Stimulated activated CD4-positive, alpha-beta T cell treated with anti-CD3 and anti-CD28 coated beads, Interleukin-2, amount 100 ng/mL, for 24 hours (primary cell): ENCODE measurements at places on chromosomes 16 and 17.

DNA sequence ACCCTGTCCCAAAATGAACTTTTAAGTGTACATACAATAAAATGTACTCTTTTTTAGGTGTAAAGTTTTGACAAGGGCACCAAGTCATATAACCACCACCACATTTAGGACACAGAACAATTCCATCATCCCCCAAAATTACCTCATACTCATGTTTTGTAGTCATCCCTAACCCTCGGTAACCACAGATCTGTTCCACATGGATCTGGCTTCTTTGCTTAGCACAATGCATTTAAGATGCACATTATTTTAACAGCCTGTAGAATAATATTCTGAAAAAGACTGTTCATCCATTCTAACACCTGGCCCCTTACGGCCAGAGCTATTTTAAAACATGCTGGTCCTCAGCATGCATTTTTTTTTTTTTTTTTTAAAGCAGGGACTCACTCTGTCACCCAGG, 25.2 kb upstream of the CFAP20 start:
- DNase-seq: no peak

- no peak for DNase-seq
Observed at GRCh38 chr16:88948781-88949490, 28.1 kb downstream of the CBFA2T3 start.

DNA sequence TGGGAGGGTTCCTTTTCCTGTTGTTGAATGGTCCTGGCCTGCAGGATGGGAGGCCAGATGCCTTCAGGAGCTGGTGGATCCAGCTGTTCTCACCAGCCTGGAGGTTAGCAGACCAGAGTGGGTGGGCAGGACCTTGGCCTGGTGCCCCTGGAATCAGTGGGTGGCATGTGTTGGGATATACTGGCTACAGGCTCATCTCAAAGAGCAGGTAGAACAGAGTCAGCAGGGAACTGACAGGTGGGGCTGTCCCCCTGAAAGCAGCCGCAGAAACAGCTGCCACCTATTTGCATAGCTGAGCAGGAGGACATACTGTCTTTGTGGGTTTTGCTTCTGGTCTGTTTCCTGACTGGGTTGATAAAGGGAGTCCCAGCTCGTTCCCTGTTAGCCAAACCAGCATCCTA, 144.1 kb downstream of the RAB11FIP4 start:
- DNase-seq: peak; percentile 31

DNA sequence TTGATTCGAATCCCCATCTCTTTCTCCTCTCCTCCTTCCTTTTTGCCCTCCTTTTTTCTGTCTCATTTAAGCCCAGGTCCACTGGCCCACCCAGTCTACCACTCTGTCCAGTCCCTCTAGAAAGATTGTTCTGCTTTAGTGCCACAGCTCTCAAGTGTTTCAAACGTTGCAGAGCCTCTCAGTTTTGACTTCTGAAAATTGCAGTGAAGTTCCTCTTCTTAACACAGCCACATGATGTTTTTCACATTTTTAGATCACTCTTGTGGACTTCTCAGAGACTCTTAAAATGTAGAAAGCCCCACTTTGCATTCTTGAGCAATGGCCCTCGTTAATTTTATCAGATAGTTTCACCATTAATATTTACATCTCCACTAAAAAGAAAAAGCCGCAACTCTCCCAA, 253.1 kb downstream of the HAPSTR1 start:
- DNase-seq: no peak

DNA sequence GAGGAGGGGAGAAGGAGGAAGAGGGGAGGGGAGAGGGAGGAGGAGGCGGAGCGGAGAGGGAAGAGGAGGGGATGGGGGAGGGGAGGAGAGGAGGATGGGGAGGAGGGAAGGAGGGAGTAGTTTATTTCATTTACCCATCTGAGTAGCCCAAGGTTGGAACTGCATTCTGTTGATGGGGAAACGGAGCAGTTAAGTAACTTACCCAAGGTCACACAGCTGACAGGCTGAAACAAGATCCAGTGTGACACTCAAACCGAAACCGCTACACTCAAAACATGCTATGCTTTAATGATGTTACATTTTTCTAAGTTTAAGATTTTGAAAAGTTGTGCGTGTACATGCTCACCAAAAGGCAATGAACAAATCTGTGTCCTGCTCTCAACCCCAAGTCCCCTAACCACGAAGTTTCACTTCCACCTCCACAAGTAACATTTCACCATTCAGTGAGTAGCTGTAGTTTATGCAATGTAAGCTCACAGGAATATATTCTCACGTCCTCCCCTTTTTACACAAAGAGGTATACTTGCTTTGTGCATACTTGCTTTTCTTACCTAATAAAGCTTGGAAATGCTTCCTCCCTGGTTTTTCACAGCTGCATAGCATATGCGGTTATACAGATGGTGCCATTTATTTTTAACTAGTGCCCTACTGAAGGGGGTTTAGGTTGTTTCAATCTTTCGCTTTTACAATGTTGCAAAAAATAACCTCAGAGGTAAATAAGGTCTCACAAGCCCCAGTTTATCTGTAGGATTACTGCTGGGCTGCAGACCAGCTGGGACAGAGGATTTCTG, 275.3 kb downstream of the PARN start:
- DNase-seq: peak; percentile 20

DNA sequence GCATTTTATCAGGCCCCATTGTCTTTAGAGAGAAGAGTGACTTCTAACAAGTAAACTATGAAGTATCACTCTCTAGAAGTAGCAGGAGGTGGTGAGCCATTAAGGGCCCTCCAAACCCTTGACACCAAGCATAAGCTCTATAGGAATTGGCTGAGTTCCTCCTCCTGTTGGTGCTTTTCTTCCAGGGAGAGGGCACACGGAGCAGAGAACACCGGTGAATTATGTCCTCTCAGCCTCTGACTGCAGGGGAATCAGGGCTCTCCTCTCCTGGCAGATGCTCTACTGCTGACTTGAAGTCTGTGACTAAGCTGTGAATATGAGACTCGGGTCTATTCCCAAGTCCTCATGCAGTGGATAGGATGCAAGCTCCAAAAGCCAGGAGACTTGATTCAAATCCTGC, 32.3 kb downstream of the CHD9 start:
- DNase-seq: no peak

GRCh38 chr16:24853169-24853824, 7.5 kb downstream of the SLC5A11 start:
- DNase-seq: no peak

DNA sequence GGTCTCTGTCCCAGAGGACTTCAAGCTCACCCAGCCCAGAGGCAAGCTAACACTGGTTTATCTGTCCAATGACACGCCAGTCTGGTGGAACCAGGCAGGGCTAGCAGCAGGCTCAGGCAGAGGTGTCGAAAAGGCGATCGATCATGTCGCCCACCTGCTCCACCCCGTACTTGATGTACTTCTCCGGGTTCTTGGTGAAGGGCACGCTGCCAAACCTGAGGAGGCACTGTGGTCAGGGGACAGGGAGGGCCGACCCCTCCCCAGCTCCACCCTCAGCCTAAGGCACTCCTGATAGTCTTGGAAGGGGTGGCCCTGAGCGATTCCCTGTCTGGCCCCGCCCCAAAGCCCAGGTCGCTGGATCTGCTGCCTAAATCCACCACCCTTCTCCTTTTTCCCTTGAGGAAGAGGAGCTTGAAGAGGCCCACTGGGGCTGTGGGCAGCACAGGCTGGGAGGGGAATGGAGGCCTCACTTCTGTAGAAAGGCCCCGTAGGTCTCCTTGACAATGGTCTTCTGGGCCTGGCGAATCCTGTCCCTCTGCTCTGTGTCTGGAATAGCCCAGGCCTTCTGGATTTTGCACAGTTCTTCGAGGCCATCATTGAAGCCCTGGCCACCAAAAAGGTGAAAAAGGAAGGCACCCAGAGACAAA, 4.7 kb downstream of the ZACN start:
- DNase-seq: no peak

DNA sequence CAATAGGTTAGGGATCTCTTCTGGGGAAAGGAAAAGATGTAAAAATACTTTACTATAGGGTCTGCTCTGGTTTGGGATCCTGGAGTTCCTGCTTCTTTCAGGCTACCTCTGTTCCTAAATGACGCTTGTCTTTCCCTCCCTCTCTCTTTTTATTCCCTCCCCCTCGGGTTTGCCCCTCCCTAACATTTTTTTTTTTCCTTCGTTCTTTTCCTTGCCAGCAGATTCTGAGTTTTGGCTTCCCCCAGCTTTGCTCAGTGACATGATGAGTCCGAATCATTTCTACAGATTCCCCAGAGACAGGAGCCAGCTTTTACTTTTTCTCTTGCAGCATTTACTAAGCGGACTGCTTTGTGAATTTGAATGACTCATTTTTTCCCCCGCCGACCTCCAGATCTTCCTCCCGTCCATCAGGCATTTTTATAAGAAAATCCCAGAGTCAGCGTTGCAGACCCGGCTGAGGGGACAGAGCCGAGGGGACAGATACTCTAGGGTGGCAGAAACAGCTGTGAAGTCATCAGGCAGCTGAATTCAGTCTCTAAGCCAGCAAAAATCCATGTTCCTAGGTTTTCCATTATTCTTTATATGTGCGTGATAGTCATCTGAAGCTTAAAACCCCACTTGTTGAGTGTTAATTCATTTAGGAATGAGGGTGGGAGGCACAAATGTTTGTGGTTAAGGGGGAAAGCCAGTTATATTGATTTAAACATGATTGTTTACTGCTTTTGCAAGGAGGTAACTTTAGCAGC, at the start of gene TMEM100:
Gene TMEM100, minus strand, starts transcription at position 123 of the 746 bp plus-strand sequence. CDS start 1,794 bp downstream, outside the sequence.
- no peak for DNase-seq

- DNase-seq: no peak
Observed at GRCh38 chr17:43467981-43468581, 15.7 kb upstream of the DHX8 start.

DNA sequence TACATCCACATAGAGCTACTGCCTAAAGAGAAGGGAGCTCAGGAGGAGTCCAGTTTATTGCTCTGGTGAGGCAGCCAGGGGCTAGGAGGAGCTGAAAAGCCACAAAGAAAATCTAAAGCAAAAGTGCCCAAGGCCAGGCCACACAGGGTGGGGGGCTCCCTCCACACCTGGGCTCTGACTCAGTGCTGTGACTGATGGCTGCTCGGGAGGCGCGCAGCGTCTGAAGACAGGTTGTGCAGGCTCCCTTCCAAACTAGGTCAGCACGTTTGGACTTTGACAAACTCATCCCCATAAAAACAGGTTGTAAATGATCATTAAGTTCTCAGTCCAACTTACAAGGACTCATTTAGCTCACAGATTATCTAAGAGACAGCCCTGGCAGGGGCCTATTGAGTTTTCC, 22.2 kb upstream of the LCMT1 start:
- DNase-seq: no peak

GRCh38 chr17:36825521-36825920, 111.8 kb upstream of the LHX1 start:
- no peak for DNase-seq

- no peak for DNase-seq
Observed at GRCh38 chr16:5791011-5791657, 693.5 kb upstream of the EEF2KMT start.

DNA sequence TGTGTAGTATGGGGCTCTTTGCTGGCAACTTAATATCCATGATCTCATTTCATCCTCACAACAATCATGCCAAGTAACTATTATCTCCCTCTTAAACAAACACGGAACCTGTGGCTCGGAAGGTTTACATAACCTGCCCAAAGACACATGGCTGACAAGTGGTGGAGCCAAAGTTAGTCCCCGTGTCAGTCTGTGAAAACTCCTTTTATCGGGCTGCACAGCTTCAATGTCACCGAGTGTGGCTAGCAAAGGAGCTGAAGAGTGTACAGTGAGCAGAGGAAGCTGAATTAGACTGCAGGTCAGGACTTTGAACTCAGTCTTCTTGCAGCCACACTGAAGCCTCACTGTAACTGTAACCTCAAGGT, 80.3 kb downstream of the PARN start:
- no peak for DNase-seq

DNA sequence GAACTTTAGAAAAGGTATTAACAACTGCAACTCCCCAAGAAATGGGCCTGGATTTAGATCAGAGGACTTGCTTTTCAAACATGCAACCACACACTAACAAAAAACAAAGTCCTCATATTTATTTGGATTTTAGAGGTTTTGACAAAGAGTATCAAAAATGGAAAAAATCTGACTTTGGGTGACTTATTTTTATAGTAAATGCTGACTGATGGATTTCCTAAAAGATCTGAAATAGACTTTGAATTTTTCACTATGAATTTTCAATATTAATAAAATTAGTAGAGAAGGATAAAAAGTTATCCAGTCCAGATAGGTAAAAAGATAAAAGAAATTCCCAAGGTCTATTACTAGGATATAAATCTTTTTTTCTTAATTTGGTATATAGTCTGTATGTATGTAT, 253.5 kb downstream of the KCNJ2 start:
- DNase-seq: no peak

DNA sequence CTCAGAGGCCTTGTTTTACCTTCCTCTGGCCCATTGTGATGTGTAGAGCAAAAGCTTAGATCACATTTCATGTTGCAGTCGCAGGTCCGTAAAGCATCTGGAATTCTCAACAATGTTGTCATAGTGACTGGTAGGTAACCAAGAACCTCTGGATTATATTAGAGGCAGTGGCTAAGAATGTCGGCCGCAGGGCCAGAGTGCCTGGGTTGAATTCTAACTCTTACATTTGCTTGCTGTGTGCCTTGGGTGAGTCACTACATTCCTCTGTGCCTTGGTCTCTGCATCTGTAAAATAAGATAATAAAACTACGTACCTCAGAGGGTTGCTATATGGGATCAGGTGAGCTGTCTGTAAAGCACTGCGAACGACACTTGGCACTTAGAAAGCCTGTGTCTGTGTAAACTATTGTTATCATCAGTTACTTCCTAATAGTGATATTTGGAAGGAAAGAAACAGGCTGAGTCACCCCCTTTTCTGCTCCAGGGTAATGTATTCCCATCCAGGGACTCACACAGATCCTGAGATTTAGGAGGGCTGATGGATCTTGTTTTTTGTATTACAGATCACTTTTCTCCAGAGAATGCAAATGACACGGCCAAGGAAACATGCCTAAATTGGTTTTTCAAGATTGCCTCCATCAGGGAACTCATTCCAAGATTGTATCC, 52.2 kb downstream of the VPS35L start:
- DNase-seq: no peak

DNA sequence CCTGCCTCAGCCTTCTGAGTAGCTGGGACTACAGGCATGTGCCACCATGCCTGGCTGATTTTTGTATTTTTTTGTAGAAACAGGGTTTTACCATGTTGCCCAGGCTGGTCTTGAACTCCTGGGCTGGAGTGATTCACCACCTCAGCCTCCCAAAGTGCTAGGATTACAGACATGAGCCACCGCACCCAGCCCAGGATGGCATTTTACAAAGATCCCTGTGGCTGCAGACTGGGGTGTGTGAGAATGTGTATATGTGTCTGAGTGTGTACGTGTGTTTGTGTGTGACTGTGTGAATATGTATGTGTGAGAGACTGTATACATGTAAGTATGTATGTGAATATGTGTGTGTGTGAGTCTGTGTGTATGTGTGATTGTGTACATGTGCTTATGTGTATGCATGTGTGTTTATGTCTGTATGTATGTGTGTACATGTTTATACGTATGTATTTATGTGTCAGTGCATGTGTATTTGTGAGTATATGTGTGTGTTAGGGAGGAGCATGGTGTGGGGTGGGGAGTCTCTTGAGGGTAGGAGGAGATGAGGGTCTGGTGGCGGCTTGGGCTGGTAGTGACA, 17.0 kb downstream of the RPTOR start:
- no peak for DNase-seq
